NCI-H187 (cell line): ENCODE measurements at places on chromosomes 11 and 22.
A peak's percentile ranks its signal among the peaks of the same experiment; 100 is the strongest.

- DNase-seq, result no peak
These were observed 76.5 kb downstream of the LRRC4C start for GRCh38 chr11:41382927-41383326.

GRCh38 chr22:20463324-20464095, 25.9 kb upstream of the SCARF2 start:
- no peak for DNase-seq

DNA sequence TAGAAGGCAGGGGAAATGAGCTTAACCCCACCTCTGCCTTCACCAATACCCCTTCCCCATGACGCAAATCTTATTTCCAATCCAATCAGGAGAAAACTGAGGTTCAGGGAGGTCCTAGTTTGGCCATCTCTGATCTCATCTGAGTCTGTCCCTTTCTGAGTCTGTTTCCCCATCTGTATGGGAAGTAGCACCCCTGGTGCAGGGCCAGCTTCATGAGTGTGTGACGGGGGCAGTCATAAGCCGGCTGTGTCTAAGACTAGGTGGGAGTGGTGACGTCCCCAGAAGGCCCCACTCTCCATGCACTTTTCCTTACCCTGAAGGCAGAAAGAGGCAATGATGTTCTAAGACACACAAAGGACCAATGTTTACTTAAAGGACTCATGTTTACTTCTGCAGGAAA, 72.3 kb downstream of the MN1 start:
- DNase-seq, result no peak

- DNase-seq, result no peak
These were observed 65.4 kb downstream of the GAB2 start for GRCh38 chr11:78351979-78352841.

DNA sequence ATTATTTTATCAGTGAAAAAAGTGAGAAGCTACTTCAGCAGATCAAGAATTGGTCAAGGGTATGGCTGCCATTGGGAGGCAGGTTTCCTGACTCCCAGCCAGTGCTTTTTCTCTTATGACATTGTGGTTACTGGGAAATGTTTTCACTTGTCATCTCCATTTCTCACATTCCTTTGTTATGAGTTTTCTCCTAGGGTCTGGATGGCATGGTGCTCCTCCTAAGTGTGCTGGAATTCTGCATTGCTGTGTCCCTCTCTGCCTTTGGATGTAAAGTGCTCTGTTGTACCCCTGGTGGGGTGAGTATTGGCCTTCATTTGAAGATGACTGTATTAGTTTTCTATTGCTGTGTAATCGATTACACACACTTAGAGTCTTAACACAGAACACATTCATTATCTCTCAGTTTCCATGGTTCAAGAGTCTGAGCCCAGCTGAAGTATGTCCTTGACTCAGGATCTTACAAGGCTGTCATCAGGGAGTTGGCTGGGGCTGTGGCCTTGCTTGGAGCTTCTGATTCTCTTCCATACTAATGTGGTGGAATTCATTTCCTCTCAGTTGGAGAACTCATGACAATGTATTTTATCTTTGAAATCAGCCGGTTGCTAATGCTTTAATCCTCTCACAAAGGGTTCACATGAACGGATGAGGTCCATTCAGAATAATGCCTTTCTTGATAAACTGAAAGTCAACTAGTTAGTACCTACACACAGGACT, 21.0 kb upstream of the MS4A6E start:
- DNase-seq, result no peak

- DNase-seq, result no peak
These were observed 35.5 kb downstream of the MSANTD4 start for GRCh38 chr11:105986554-105986953.

DNA sequence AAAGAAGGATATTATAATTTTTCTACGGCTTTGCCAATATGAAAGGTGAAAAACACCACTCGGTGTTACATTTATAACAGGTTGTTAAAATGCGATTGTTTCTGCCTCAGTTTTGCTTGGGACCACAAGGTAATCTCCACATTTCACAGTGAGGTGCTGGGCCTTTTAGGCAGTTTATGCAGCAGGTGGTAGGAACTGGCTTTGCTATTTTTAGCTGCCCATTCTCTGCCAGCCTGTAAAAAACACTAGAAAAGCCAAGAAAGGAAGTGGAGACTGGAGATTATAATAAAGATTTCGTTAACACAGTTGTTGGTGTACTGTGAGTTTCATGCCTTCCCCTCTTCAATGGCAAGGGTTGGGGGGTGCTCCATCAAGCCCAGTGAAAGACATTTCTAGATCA, 8.0 kb upstream of the MRPL16 start:
- no peak for DNase-seq

- peak; percentile 84 for DNase-seq
These were observed 46.1 kb downstream of the ARFGAP2 start for GRCh38 chr11:47130543-47130942.

GRCh38 chr11:64518928-64519327, 72.1 kb upstream of the SLC22A12 start:
- no peak for DNase-seq

GRCh38 chr22:48137640-48138039, 1375.2 kb downstream of the TBC1D22A start:
- DNase-seq, result no peak

GRCh38 chr11:118436639-118437207, 431 bp downstream of the KMT2A start:
- no peak for DNase-seq

DNA sequence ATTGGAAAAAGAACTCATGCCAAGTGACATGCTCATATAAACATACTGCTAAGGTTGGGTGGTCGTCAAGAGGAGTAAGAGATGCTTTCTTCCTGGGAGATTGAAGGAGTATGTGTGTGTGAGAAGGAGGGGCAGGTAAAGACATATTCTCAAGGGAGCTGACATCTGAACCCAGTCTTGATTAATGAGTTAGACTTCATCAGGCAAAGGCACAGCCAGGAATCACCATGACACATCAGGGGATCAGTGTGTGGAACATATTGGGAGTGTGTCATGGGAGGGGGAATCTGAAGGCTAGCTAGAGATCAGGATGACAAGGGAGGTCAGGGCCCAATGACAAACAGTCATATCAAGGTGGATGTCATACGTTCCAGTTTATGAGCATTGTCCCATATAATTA, 14.9 kb downstream of the CNTF start:
- DNase-seq, result no peak

DNA sequence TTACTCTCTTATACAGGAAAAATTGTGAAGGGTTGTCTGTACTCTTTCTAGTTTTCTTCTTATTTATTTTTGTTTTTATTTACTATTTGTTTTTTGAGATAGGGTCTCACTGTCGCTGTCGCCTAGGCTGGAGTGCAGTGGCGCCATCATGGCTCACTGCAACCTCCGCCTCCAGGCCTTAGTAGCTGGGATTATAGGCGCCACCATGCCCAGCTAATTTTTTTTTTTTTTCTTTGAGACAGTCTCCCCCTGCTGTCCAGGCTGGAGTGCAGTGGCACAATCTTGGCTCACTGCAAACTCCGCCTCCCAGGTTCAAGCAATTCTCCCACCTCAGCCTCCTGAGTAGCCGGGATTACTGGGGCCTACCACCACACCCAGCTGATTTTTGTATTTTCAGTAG, 18.4 kb downstream of the CUL5 start:
- no peak for DNase-seq

DNA sequence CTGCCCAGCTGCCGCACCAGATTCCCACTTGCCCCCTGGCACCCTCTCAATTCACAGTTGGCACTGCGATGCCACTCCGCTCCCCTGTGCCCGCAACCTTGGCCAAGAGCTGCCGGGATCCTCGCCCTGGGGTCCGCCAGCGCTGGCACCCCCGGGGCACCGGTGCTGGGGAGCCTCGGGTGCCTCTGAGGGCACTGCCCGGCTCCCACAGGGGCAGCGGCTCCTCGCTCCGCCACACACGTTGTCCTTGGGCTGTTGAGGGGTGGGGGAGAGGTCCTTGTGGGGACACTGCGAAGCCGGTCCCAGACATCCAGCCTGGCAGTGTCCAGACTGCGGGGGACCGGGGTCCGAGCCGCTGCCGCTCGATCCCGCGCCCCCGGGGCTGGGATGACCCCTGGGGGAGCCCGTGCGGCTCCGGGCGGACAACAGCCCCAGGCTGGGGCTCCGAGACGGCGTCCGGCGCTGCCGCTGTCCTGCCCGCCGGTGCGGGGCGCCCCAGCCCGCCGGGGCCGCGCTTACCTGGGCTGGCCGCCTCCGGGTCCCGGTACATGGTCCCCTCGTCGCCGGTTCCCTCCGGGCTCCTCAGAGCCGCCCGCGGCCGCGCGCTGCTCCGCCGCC, 496 bp downstream of the SYT7 start:
- DNase-seq, result no peak

DNA sequence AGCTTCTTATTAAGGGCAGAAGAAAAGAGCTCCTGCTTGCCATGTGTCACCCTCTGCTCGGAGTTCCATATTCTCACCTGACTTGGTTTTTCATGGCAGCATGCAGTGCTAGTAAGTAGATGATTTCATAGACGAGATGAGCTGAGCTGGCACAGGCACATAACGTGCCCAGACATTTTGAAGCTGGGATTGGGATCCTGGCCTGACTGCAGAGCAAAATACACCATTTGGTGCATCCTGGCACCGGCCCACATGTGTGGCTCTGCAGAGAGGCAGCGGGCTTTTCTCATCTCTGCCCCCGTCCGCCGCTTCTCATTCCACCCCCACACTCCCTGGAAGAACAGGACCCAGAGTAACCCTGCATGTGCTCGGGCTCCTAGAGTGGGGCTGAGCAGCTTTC, 24.8 kb downstream of the FAM118A start:
- no peak for DNase-seq

DNA sequence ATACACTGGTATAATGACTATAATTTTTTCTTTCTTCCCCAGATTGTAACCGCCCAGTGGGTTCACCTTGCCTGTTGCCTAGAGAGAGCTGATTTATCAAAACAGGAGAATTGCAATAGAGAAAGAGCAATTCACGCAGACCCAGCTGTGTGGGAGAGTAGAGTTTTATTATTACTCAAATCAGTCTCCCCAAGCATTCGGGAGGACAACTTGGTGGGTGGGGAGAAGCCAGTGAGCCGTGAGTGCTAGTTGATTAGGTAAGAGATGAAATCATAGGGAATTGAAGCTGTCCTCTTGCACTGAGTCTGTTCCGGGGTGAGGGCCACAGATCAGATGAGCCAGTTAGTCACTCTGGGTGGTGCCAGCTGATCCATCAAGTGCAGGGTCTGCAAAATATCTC, 73.2 kb downstream of the SLC35F2 start:
- no peak for DNase-seq

DNA sequence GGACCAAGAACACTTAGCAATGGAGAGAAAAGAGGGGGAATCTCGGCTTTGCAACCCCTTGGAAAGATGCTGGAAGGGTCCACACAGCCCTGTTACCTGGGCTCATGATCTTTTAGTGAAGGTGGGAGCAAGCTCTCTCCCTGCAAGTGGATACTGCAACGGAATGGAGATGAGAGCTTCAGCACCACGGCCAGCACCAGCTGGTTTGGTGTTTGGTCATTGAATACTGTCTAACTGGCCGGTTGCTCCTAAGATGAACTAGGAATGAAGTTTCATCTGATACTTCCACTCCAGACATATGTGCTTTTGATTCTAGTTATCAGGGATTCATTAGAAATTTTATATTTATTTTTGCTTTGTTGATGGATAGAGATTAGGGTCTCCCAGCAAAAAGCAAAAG, 16.3 kb downstream of the HTR3A start:
- no peak for DNase-seq

GRCh38 chr11:130672911-130673310, 224.5 kb downstream of the ADAMTS15 start:
- DNase-seq, result no peak

- DNase-seq, result no peak
These were observed 364.9 kb downstream of the FAT3 start for GRCh38 chr11:92589512-92589911.

GRCh38 chr11:128766591-128767081, 72.8 kb downstream of the FLI1 start:
- no peak for DNase-seq

- DNase-seq, result no peak
These were observed 91.0 kb downstream of the FEZ1 start for GRCh38 chr11:125404811-125405790.

- DNase-seq, result no peak
These were observed 12.4 kb downstream of the FGF19 start for GRCh38 chr11:69691463-69691862.

GRCh38 chr11:131710511-131710910, 340.1 kb downstream of the NTM start:
- DNase-seq, result no peak

DNA sequence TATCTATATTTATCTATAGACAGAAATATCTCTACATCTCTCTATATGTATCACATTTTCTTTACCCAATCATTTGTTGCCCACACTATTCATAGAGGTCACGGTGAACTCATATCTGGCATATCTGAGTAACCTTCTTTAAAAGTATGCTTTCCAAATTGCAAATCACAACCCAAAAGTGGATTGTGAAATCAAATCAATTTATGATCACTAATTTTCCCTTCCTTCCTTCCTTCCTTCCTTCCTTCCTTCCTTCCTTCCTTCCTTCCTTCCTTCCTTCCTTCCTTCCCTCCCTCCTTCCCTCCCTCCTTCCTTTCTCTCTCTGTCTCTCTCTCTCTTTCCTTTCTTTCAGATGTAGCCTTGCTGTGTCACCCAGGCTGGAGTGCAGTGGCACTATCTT, 448.0 kb upstream of the CCDC90B start:
- no peak for DNase-seq

DNA sequence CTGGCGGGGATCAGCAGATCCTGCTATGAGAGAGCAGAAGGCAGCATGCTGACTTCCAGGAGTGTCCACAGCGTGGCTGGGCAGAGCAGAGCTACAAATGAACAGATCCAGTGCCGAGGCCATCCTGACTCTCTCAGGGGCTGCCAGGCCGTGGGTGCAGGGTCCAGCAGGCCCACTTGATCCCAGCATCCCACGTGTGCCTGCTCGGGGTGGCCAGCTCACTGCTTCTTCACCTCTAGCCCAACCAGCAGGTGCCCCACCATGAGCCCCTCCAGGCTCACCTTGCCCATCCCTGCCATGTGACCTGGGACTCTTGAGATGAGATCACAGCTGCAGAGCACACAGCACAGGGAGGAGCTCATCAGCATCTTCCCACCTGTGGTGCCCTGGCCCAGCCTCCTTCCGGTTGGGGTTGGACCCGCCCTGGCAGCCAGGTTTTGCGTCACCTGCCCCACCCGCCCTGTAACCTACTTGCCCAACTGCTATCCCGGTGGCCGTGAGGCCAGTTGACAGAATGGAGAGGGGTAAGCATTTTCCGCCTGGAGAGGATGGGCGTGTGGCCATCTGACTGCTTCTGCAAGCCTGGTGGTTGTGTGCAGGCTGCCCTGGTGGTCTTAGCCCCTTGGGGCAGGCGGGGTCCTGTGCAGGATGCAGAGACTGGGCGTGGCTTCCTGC, 11.0 kb downstream of the TANGO2 start:
- no peak for DNase-seq

DNA sequence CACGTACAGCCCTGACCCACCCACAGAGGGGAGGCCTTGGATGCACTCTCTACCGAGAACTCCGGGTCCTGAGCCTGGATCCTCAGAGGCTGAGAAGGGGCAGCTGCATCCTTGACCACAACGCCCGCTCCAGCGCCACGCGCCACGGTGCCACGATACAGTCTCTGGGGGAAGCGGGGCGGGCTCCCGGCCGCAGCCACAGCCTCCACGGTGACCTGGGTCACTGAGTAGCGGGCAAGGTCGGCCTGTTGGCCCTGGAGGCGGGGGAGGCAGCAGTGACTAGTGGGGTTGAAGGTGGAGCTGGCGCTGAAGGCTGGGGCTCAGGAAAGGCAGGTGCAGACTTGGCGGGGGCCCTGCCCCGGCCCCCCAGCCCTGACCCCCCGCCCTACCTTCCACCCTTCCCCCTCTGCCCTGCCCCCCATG, 3.9 kb upstream of the IRF7 start:
- DNase-seq, result no peak
